ENCODE measurements at places on chromosomes 12 and 14. TPM values are rescaled to one million over a fixed set of nuclear protein-coding genes. Genes with fewer than 3 reads are reported as not detected.

CCDC38 gene
- total RNA-seq = not detected

- no peak for DNase-seq
These were observed 1.4 kb downstream of the B4GALNT1 start for GRCh38 chr12:57631566-57632072.

KRT7 gene
- 9.3 TPM for total RNA-seq

CNIH1 gene
- 69.2 TPM for total RNA-seq

- DNase-seq = no peak
These were observed 3.1 kb downstream of the FUT8 start for GRCh38 chr14:65415613-65416012.

GRCh38 chr14:76917158-76917596, 91.0 kb downstream of the LRRC74A start:
- DNase-seq = no peak

GRCh38 chr12:117850048-117850447, 118.7 kb downstream of the KSR2 start:
- no peak for DNase-seq

- DNase-seq = no peak
These were observed 474.9 kb downstream of the ATP23 start for GRCh38 chr12:58416236-58416635.

DNA sequence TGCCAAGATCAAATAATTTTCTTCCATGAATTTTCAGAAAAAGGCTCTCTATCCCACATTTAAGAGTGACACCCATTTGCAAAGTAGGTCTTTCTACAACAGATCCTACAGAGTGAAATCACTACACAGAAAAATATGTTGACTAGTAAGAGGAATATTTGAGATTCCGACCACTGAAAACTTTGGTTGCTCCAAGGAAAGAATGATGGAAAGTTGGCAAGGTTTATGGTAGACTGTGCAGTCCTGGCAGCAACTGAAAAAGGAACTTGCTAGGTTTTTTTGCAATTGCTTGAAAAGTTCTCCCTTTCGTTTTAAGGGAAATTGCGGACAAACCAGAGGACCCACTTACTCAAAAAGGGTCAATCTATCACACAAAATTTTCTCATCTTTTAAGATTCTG, 83.1 kb upstream of the TSPAN8 start:
- no peak for DNase-seq

KRT82 gene
- not detected for total RNA-seq
